ENCODE measurements at places on chromosomes 5 and 9.

- no peak for DNase-seq
Observed at GRCh38 chr5:89498699-89499098, 615.7 kb upstream of the MEF2C start.

- no peak for DNase-seq
Observed at GRCh38 chr5:3828761-3829160, 233.1 kb downstream of the IRX1 start.

- no peak for DNase-seq
Observed at GRCh38 chr5:41797662-41798061, 72.6 kb downstream of the OXCT1 start.

- no peak for DNase-seq
Observed at GRCh38 chr5:60101573-60101972, 208.0 kb upstream of the PDE4D start.

DNA sequence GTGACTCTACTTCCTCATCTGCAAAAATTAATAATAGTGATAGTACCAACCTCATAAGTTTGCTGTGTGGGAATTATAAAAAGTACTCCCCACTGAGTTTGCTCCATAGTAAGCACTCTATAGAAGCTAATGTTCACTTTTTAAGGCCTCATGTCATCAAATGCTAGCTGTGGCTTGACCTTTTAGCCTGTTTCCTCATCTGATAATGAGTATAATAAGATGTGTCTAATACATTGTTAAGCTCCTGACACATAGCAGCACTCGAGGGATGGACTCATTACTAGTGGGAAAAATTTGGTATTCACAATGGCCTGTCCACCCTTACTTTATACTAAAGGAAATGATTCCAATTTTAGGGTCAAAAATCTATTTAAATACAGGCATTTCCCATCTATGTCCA lies 26.1 kb upstream of the CAST start:
- DNase-seq = no peak

- no peak for DNase-seq
Observed at GRCh38 chr9:128986671-128987070, 39.2 kb downstream of the NUP188 start.

DNA sequence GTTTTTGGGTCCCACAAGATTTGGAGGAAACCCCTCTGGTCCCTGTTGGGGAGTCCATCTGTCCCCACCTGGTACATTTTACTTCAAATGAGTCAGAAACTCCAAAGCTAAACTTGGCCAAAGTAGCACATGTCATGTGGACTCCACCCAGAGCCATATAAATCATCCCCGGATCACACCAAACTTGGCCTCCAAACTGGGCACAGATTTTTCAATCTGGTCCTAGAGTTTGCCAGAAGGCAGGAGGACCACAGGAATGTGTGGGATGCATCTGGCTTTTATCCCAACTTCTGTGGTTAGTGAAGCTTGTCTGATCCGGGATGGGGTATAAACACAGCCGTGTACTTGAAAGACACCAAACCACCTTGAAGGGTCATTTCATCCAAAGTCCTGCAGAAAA lies 66.3 kb downstream of the MAT2B start:
- DNase-seq = no peak

DNA sequence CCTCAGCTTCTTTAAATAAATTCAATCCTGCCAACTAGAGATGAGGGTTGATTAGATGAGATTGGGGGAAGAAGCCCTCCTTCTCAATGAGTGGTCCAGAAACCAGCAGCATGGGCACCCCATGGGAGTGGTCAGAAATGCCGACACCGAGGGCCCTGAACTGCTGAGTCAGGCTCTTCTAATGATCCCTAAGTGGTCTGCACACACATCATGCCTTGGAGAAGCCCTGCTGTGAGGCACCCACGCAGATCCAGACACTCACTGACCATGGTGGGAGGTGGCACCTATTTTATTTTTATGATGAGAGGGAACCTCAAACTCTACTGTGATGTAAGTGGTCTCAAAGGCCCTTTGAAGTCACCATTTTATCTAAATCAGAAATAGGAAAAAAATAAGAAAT lies 72.3 kb upstream of the BOD1 start:
- no peak for DNase-seq

- DNase-seq = no peak
Observed at GRCh38 chr5:66232706-66233445, 88.8 kb downstream of the SREK1 start.

- no peak for DNase-seq
Observed at GRCh38 chr9:116964258-116964657, 277.2 kb downstream of the TRIM32 start.

DNA sequence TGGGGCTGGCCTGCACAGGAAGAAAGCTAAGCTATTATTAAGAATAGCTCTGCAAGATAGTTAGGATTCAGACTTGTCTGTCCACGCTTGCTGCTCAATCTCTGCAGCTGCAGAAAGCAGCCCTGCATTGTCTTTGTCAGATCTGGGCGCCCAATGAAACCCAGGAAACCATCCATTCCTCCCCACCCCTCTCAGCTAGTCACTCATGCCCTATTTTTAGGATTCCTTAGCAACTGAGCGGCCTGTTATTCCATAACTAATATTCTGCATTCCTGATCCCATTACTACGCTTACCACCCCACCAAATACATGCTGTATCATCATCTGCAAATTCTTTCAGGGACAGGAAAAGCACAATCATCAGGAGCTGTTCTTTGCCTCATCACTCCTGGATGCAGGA lies 52.9 kb upstream of the APC start:
- no peak for DNase-seq

All from activated CD8-positive, alpha-beta memory T cell treated with anti-CD3 and anti-CD28 coated beads, Interleukin-2, amount 50 U/mL, for 4 hours (primary cell).